Activated T-cell treated with anti-CD3 and anti-CD28 coated beads for 1 hour (primary cell): ENCODE measurements at places on chromosomes 7 and 10.

DNA sequence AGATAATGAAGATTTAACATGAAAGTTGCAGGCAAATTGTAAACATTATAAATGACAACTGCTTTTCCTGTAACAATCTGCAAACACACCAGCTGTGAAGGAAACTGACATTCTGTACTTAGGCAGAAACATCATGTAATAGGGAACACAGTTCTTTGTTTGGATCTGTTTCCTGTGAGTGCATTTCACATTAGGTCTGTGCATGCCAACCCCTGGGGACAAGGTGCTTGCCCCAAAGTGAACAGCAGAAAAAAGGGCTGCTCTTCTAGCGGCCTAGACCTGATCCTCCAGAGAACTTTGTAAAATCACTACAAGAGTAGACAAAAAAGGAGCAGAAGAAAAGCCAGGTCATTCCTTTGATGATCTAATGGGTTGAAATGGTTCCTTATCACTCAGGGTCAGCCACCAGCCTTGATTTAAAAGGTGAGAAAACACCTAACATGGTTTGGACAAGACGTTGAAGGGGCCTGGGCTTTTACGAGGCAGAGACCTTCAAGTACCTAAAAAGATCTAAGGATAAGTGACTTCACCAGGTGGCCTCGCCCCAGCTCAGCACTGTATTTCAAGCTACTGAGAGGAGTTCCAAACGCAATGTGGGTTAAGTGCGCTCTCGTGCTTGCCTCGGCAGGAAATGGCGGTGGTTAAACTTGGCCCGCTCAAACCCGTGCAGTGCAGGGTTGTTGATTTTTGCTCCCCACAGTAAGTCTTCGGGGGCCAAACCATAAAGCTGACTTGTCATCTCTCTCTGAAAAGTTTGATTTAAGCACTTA, 249.7 kb downstream of the CREB5 start:
- DNase-seq, result no peak

- no peak for DNase-seq
Measured at GRCh38 chr7:129865093-129865924, 87.5 kb downstream of the UBE2H start.

DNA sequence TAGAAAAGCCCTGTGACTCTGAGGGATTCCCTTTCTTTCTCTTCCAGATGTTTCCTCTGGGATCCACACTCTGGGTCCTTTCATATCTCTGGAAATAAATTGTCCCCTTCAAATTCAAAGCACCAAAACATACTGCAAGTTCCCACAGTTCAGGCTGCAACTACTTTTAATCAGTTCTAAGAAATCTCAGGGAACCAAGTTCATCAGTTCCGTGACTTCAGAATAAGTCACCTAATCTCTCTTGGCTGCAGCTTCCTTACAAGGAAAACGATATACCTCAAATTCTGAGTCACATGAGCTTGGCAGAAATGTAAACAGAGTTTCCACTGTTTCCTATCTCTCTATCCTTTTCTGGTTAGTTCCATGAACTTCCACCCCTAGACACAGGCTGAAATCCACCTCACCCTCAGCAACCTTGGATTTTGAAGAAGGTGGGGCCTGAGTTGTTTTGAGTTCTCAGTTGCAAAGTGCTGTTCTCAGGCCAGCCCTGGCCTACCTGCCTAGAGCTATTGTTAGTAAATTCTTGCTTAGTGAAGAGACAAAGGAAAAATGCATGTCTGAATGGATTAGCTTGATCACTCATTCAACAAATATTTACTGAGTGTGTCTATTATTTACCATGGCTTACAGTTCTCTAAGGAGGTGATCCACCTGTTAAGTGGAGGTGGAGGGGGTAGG, 59.3 kb upstream of the IL6 start:
- DNase-seq, result no peak

- DNase-seq, result peak; percentile 50
Measured at GRCh38 chr10:43304687-43305333, 37.9 kb upstream of the RASGEF1A start.

DNA sequence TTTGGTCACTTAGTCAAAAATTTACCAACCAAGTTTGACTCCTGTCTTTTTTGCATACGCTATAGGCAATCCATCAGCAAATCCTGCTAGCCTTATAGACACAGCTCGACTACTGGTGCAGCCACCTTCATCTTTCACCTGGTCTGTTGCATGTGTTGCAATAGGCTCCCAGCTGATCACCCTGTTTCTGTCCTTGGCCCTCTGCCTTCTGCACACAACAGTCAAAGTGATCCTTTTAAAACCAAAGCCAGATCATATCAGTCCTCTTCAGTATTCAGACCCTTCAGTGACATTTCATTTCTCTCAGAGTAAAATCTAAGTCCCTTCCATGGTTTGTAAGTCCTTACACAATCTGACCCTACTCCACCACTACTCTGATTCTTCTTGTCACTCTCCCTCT, 10.9 kb upstream of the CDK6 start:
- no peak for DNase-seq

GRCh38 chr10:133124357-133125211, 35.4 kb upstream of the KNDC1 start:
- DNase-seq, result no peak

GRCh38 chr7:44561962-44562621, 11.6 kb downstream of the DDX56 start:
- no peak for DNase-seq

DNA sequence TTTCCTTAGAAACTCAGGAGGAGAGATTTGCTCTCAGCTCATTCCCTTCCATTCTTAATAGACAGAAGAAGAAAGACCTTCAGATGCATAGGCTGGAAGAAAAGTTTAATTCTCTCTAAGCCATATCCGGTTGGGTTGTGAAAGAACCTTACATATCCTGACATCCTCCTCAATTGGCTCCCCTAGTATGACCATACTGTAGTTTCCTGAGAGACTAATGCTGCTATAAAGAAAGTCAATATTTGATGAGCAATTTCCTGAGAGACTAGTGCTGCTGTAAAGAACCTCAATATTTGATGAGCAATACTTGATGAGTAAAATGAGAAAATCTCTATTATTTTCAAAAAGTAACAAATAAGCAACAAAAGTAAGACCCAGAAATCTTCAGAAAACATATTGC, 888.5 kb upstream of the SORCS1 start:
- no peak for DNase-seq

DNA sequence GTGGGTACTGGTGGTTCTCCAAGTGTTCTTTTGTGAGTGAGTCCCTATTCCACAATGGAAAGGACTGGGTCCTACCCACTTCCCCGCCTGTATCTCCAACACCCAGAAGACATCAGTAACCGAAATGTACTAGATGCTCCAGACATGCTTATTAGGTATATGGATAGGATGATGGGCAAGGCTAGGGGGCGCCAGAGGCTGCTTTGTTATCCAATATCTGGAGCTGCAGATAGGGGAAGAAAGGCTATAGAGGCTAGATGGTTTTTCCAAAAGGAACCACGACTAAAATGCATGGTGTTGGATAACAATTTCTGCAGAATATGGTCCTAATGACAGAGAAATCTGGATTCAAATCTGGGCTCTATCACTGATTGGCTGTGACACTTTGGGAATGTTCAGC, 56.2 kb upstream of the TM9SF3 start:
- peak; percentile 25 for DNase-seq
